Fibroblast of mammary gland (primary cell): ENCODE measurements at places on chromosomes 5 and 9.
A peak's percentile ranks its signal among the peaks of the same experiment; 100 is the strongest.

DNA sequence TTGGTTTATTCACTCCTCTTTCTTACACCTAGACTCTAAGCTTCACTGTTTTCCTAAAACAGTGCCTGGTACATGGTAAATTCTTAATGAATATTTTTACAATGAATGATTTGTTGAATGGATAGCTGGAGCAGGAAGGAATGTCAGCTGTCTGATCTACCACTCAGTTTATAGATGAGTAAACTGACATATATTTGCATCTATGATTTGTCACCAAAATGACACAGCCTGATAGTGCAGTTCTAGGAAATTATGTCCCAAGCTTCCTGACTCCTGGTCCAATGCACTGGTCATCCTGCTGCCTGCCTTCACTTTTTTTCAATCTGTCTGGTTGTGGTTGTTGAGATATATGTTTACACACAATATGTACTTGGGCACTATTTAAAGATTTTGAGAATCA lies 651.7 kb upstream of the WWC1 start:
- peak; percentile 58 for DNase-seq

GRCh38 chr9:19630760-19631159 lies 158.1 kb downstream of the SLC24A2 start:
- no peak for DNase-seq

- no peak for DNase-seq
These were observed 8.3 kb downstream of the OTP start for GRCh38 chr5:77630114-77630680.

DNA sequence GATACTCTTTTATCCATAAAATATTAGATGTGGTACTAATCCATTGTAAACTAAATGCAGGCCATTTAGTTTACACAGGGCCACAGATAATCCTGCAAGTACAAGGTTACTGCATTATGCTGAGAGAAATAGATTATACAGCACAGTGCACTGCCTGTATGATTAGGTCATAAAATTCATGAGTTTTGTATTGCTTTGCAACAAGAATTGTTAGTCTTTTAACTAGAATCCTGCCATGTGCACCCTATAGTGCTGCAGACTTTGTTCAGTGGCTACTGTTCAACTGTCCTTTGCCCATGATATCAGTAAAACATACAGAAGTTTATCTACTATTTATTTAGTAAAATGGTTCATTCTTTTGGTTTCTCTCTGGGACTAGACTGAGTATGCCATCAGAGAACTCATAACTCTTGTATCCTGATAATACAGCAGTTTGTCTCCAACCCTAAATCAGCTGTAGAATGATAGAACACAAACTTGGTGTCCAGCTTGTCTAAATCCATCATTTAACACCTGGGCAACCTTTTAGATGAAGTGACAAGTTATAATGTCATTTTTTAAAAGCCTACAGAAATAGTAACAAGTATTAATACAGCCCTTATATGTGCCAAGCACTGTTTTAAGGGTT lies 291.2 kb downstream of the TMEM167A start:
- no peak for DNase-seq

DNA sequence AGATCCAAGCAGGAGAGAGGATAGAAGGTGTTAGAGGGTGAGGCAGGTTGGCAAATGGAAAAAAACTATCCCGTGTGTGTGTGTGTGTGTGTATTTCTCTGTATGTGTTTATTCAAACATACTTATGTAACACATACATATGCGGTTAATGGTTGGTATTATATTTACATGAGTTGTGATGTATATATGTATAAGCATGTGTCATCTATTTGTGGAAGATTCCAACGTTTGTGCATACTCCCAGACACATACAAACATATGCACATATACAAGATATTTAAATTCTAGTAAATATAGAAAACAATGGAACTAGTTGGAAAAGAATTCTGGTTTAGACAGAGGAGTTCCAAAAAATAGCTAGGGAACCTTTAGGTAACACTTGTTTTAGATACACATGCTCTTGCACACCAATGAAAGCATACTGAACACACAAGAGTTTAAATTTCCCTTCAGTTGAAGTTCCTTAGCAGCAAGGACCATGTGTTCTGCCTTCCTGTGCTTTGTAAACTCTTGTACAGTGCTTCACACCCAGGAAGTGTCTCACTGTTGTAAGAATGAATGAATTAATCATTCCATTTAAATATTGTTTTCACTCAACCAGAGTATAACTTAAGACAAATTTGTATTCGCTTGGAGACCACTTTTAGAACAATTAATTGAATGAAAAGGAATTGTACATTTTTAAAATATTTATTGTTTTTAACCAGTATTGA lies 257.8 kb downstream of the FER start:
- DNase-seq: no peak

DNA sequence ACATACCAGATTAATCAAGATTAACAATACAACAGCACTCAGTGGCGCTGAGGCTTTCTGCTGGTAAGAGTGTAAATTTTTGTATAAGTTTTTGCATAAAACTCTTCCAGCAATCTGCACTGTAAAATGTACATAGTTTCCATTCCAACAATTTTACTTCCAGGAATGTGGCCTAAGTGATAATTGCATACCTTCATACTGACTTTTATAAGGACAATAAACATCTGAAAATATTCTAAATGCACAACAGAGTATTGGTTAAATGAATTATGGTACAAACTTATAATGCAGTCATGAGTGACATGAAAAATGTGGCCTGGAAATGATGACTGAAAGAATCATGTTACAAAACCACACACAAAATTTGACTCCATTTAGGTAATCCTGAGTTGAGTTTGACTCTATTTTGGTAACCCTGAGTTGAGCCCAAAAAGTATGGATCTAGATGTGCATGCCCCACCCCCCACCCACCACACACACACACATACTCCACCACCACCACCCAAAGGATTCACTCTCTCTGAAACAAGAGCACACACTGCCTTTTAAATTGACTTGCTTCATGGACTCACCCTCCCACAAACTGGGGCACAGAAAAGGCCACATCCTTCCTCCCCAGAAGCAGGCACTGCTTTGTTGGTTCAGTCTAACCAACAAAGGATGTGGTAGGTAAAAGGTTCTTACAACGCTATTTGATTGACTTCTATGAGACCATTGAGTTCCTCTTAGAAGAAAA lies 137.6 kb downstream of the SUSD1 start:
- peak; percentile 60 for DNase-seq

DNA sequence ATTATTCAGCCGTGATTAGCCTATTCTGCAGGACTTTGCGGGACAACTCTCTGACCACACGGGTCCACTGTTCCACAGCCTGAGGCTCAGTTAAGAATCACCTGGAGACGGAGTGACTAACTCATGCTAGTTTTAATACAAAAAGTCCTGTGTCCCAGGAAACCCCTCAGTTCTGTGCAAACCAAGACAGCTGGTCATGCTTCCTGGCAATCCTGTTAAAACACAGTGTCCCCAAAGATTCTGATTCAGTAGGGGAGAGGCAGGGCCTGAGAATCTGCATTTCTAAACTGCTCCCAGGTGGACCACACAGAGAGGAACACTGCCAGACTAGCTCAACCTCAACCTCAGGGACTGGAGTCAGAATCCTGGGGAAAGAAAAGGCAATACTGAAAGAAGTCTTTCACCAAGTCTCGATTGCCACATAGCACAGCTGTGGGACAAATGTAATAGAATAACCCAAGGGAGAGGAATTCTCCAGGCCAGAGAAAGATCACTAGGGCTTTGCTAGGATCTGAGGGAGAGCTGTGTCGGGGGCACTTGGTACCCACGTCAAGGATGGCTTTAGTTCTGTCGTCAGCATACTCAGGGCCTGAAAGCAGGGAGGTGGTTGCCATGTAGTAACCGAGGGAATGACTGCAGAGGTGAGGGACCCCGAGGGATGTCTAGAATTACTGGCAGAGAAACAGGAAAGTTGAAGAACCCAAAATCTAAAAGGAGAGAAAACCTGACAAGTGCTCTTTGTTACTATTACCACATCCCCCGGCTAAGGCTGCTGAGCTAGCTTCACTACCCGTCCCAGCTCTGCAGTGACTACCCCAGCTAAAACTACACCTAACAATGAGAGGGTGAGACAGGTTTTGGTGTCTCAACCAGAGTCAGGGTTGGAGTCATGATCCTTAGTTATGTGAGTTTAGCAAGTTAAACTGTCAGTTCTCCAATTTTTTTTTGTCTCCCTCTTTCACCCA lies 8.6 kb downstream of the SUSD1 start:
- DNase-seq: peak; percentile 42

DNA sequence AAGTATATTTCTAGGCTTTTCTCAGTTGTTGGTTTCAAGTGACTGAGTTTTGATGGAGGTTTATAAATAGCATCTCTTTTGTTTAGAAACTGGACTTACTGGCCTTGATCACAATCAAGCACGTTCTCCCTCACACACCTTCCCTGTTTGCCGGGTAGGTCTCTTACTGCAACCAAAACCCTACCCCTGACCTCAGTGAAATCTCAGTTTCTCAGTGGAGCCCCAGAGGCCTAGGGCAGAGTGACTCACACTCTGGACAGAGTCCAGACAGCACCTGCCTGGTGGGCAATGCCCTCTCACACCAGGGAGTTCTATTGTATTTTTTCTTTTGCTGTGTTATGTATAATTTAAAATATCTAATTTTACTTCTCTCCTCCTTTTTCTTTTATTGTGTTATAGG lies 48.4 kb upstream of the EPB41L4B start:
- DNase-seq: no peak

- no peak for DNase-seq
These were observed 38.9 kb downstream of the EXD3 start for GRCh38 chr9:137383784-137384756.

GRCh38 chr9:14147738-14148137 lies 166.2 kb downstream of the NFIB start:
- peak; percentile 19 for DNase-seq

GRCh38 chr9:35730486-35730854 lies 1.5 kb downstream of the TLN1 start:
- no peak for DNase-seq

DNA sequence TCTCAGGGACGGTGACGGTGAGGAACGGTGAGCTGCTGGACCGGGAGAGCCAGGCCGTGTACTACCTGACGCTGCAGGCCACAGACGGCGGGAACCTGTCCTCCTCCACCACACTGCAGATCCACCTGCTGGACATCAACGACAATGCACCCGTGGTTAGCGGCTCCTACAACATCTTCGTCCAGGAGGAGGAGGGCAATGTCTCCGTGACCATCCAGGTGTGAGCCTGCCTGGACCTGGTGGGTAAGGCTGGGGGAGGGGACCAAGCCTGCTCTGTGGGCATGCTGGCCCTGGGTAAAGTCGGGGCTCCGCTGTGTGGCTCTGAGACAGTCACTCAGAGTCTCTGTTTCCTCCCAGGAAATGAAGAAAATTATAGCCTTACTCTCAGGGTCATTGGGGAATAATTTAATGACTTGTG lies 29.3 kb downstream of the CDHR2 start:
- peak; percentile 37 for DNase-seq

DNA sequence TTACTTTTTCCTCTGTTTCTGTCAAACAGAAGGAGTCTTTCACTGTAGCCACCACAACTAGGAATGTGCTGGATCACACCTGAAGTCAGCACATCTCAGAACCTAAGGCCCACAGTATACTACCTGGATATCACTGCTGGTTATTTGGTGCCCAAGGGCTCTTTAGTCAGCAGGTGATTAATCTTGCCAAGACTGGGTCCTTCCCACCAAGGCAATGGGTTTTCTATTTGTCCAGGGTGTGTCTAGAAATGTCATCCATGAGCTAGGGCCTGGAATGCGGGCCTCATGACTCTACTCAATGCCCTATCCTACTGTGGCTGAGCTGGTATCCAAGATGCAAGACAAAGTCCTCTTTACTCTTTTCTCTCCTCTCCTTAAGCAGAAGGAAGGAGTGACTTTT lies 9.8 kb upstream of the PCDHAC1 start:
- DNase-seq: no peak

GRCh38 chr9:127589955-127590370 lies 22.1 kb upstream of the STXBP1 start:
- peak; percentile 79 for DNase-seq

GRCh38 chr9:116943970-116944369 lies 256.9 kb downstream of the TRIM32 start:
- no peak for DNase-seq

DNA sequence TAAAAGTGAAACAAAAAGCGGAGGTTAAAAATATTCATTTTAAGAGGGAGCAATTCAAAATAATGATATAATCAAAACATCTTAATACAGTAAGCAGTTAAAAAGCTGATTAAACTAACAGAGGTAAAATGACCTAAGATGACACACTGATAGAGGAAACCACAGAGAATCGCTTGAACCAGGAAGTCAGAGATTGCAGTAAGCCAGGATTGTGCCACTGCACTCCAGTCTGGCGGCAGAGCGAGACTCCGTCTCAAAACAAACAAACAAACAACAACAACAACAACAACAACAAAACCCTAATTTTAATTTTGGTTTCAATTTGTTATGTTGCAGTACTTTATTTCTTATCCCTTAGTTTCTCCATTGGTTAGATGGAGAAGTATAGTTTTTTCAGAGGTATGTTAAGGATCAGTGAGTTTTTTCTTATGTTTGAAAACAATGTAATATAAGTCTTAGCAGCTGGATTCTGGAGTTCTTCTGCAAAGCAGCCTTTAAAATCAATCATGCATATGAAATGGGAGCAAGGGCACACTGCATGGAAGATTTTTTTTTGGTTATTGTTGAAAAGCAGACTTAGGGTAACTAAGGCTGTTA lies 58.5 kb downstream of the MLANA start:
- DNase-seq: peak; percentile 49

DNA sequence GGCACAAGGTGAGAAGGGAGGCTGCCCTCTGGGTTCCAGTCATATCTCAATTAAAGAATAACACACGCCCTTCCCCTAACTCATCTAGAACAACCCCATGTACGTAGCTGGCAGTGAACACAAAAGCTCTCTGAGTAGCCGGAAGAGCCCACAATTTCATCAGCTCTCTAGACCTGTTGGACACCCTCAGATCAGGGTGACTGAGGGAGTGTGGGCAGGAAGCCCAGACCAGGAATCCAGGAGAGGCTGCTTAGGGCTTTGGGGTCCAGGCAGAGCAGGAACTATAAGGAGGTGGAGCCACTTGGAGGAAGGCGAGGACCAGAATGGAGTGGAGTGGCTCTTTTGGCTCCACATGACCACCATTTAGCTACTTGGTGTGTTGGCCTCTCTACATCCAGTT lies 237.4 kb downstream of the NR3C1 start:
- DNase-seq: no peak

DNA sequence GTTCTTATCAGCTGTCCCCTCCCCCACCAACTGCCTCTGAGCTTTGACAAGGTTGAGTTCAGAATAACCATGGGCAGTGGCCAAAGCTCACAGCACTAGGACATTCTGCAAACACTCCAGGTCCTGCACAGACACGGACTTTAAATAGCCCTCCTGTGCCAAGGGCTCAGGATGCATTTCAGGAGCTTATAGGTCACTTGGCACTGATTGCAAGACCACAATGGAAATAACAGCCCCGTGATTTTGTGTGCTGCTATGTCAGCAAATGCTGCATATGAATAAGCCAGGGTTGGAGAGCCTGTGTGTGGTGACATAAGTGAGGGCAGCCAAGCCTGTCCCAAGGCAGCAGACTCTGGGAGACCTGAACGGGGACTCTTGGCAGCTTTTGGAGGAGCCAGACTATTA lies 150.7 kb downstream of the DMRT2 start:
- DNase-seq: peak; percentile 64
